Heart right ventricle (tissue), 16 donors: ENCODE measurements at places on chromosomes 1 and 21. TPM values are rescaled to one million over a fixed set of nuclear protein-coding genes. Genes with fewer than 3 reads are reported as not detected.

The TMPRSS15 gene
- not detected for total RNA-seq

The AGMAT gene
- 0.23 TPM for total RNA-seq

The RIPPLY3 gene
- not detected for total RNA-seq

The PFDN2 gene
- 60.5 TPM for total RNA-seq

The OPRD1 gene
- total RNA-seq, result not detected

The C1orf141 gene
- not detected for total RNA-seq

DNA sequence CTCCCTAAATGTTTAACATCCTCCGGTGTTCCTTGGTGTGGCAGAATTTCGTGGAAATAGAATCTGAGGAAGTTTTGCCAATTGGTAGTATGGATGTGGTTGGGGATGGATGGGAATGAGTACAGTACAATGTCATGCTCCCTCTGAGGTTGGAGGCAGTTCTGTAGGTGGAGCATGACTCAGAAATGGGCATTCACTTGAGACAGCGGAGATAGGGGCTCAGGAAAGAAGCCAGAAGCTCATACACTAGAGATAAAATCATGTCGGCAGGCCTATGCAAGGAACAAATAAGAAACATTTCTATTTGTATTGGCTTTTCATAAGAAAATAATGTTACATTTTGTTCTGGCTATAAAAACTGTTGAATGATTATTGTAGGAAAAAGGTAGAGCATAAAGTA is 196.0 kb downstream of the URB2 start:
- no peaks in the 10 kb centered on the region for H3K36me3 ChIP-seq
- H3K4me1 ChIP-seq, result no peaks in the 10 kb centered on the region
- H3K4me3 ChIP-seq, result no peak overlapping the region
- no peak for DNase-seq
- H3K27ac ChIP-seq, result no peak overlapping the region
- H3K27me3 ChIP-seq, result no peaks in the 10 kb centered on the region

GRCh38 chr21:36641346-36641745 is 57.6 kb upstream of the SIM2 start:
- H3K36me3 ChIP-seq, result no peaks in the 10 kb centered on the region
- H3K4me3 ChIP-seq, result no peak overlapping the region
- DNase-seq, result no peak
- H3K4me1 ChIP-seq, result no peaks in the 10 kb centered on the region
- H3K27me3 ChIP-seq, result peaks cover 18% of the 10 kb centered on the region

DNA sequence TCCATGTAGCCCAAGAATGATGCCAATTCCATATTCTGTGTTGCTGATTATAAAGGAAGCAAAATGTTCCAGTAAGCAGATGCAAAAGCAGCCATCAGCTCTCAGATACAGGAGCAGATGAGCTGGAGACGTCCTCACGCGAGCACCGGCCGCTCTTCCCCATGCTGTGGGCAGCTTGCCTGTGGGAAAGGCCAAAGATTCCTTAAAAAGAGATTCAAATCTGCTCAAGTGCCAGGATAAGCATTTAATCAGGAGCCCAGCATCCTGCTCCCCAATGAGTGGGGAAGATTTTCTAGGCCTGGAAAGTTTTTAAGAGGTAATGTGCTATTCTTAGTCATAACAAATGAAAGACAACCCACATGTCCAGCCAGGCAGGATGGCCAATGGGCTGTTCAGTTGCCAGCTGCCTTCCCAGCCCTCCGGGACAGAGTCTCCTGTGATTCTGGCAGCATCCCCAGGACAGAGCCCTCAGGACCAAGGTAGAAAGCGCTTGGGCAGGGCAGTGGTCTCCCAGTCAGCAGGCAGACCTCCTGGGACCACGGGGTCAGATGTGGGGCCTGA is 108.2 kb upstream of the TMPRSS2 start:
- no peak overlapping the region for H3K4me3 ChIP-seq
- DNase-seq, result no peak
- peaks cover 17% of the 10 kb centered on the region for H3K4me1 ChIP-seq
- peak overlapping the region; percentile 3 for H3K27ac ChIP-seq
- H3K36me3 ChIP-seq, result no peaks in the 10 kb centered on the region
- peaks cover 28% of the 10 kb centered on the region for H3K27me3 ChIP-seq

GRCh38 chr1:168964478-168964877 is 142.0 kb upstream of the ATP1B1 start:
- DNase-seq, result no peak
- H3K4me1 ChIP-seq, result no peaks in the 10 kb centered on the region
- H3K4me3 ChIP-seq, result no peak overlapping the region
- no peaks in the 10 kb centered on the region for H3K36me3 ChIP-seq

DNA sequence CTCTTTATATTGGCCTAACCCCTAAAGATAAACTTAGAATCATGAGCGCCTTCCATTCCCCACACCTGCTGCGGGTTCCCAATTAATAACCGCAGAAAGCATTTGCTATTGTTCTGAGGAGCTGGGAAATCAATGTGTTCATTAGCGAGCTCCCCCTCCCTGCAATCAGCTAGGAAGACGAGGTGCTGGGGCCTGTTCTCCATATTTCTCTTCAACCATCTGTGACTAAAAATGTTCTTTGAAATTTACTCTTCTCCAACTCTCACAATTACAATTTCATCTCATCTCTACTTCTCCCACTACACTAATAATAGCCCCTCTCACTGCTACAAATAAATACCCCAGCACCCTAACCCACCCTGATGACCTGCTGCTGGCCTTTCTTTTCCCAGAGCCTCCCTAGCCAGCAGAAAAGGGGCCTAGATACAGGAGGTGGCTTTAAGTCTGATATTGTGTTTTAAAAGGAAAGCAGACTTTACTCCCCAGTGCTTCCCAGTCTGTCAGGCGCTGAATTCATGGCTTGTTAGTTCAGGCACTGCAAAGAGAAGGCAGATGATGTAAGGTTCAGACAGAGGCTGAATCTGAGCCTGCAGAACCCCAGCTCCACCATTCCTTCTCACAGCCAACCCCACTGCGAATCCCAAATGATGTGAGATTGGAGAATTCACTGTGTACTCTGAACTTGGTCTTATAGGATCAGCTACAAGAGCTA is 477.5 kb upstream of the DAB1 start:
- no peak overlapping the region for H3K4me3 ChIP-seq
- no peaks in the 10 kb centered on the region for H3K36me3 ChIP-seq
- no peaks in the 10 kb centered on the region for H3K4me1 ChIP-seq
- H3K27ac ChIP-seq, result no peak overlapping the region
- DNase-seq, result no peak

- H3K27me3 ChIP-seq, result no peaks in the 10 kb centered on the region
- no peak overlapping the region for H3K27ac ChIP-seq
- no peaks in the 10 kb centered on the region for H3K36me3 ChIP-seq
- H3K4me3 ChIP-seq, result no peak overlapping the region
- no peak for DNase-seq
Observed at GRCh38 chr1:164650531-164650930, 91.5 kb downstream of the PBX1 start.

DNA sequence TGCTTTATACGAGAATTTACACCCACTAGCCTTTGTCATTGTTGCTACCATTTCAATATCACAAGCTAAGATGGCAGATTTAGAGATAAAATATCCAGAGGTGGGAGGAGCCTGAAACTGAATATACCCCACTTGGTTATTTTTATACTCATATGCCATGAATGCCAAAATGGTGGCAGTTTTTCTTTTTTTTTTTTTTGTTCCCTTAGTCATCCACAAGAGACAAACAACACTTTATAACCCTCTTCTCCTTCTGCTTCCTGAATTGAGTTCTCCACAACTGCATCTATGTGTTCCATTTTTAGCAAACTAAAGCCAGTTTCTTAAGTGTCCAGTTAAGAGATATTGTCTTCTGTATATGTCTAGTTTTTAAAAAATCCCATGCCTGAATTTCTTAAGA is 558.4 kb downstream of the LMO4 start:
- no peak overlapping the region for H3K4me3 ChIP-seq
- no peaks in the 10 kb centered on the region for H3K27me3 ChIP-seq
- DNase-seq, result no peak
- no peaks in the 10 kb centered on the region for H3K4me1 ChIP-seq

DNA sequence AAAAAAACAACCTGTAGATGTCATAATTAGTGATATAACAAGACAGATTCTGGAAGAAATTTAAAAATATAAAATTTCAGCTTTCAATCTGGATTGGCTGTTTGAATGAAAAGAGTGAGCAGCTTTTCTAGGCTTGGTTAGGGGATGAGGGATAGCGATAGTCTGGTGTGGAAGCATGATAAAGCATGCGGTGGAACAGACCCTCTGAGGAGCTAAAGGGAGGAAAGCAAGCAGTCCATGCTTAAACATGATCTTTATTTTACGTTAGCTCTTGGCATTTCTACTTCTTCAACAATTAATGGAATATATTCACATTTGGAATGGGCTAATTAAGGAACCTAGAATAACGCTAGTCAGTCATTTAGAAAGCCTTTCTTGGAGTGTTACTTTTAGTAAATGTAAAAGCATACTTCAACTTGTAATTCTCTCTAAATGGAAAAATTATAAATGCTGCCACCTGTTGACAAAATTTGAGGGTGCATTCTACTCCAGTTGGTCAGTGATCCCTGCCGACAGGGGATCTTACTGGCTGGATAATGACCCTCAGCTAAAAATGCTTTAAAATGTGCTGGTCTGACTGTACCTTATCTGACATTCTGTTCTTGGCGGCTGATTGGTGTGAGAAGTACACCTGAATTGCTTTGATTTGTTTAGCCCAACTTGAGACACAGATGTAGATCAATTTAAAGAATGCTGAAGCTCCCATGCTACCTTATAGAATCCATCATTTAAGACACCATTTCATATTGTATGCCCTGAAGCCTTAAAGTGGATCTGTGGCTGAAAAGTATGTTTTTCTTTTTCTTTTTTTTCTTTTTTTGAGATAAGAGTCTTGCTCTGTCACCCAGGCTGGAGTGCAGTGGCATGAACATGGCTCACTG is 61.2 kb downstream of the AK4 start:
- no peak overlapping the region for H3K27ac ChIP-seq
- H3K4me1 ChIP-seq, result peaks cover 13% of the 10 kb centered on the region
- no peak for DNase-seq
- no peaks in the 10 kb centered on the region for H3K36me3 ChIP-seq

DNA sequence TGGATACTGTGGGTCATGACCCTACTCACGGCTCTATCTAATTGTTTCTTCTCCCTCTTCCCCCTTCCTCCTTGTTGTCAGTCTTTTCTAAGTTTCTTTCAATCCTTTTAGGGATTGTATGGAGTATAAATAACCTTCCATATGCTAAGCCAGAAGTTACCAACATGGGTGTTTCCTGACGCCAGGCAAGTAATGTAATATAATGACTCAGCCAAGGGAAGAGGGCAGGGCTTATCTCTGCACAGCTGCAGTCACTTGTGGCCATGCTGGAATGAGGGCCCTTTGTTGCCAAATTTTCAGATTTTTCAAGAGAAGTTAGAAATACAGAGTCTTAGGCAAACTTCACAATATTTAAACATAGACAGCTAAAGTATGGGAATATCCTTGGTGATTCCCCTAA is 194.6 kb downstream of the ST6GALNAC3 start:
- DNase-seq, result no peak
- H3K36me3 ChIP-seq, result no peaks in the 10 kb centered on the region
- H3K4me3 ChIP-seq, result no peak overlapping the region
- H3K27me3 ChIP-seq, result no peaks in the 10 kb centered on the region
- H3K27ac ChIP-seq, result no peak overlapping the region
- no peaks in the 10 kb centered on the region for H3K4me1 ChIP-seq
